RWPE2 (cell line): ENCODE measurements at places on chromosomes 4 and X.

GRCh38 chr4:112109360-112110058 is 35.7 kb upstream of the FAM241A start:
- no peak for DNase-seq

- no peak for DNase-seq
These were observed 60.9 kb downstream of the GK start for GRCh38 chrX:30714138-30714537.

- no peak for DNase-seq
These were observed 12.8 kb upstream of the IGFBP7 start for GRCh38 chr4:57122959-57123358.

DNA sequence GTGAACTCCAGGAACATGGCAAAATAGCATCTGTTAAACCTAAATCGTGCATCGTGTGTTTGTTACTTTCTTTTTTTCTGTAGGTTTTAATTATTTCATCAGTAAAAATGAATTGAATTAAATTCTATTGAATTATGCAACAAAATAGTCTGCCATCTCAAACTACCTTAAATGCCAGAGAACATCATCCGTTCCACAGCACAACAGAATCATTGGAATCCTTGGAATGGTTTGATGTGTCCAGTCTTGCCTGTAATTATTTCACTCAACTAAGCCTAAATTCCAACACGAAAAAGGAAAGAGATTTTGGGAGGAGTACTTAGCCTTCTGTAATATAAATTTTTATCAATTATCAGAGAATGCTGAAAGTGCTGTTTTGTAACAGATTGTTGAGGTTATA is 17.1 kb upstream of the SLC7A11 start:
- no peak for DNase-seq

DNA sequence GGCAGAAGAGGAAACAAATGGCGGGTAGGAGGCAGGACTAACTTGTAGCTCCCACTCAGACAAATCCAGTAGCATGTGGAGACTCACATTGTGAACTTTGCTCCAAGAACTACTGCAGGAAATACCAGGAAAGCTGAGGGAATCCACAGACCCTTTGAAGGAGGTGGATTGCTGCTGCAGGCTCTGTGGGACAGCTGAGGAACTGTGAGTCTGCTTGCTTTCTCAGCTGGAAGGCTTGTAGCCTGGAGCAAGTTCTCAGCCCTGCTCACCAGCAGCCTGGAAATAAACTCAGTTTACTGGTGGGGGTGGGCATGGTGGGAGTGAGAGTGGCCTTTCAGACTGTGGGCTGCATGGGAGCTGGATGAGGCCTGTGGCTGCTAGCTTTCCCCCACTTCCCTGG is 16.0 kb downstream of the RTL3 start:
- no peak for DNase-seq

DNA sequence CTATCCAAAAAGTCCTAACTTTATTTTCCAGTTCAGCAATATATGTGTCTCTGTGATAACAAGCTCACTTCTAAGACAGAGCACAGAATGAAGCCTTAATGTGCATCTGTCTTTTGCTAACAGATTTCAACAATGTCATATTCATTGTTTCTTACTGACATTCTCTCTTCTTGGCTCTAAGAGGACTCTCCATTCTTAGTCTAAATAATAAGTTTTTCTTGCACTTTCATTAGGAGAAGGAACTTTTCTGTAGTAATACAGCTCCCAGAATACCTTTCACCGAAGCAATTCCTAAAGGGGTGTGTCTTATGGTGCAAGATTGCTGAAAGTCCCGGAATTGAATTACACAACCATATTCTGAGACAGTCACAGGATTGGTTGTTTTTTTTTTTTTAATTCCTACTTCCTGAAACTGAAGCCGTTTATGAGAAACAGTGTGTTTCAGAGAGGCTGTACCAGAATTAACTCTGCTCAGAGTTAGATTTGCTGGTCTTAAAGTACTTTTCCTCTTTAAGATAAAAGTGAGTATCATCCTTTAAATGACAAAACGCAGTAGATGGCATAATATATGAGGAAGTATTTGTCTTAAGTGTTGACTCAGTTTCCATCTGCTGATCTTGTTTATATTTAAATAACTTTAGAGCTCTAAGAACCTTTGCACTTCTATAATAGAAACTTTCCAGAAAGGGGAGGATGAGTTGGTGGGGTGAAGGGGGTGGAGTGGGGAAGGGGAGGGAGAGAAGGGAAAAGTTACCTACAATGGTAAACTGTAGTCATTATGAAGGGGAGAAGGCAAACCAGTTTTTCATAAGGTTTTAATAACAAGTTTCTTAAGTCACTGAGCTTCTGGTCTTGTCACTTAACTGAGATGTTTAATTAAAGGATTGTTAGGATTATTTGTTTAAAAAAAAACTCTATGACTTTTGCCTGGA is at the start of gene ALPK1:
TSS of gene ALPK1 (plus strand) at position 421 of the 932 bp plus-strand sequence.
- no peak for DNase-seq

GRCh38 chr4:164997941-164998340 is 20.5 kb upstream of the TRIM61 start:
- no peak for DNase-seq

- DNase-seq = no peak
These were observed 253.3 kb downstream of the CENPC start for GRCh38 chr4:67292045-67292444.

DNA sequence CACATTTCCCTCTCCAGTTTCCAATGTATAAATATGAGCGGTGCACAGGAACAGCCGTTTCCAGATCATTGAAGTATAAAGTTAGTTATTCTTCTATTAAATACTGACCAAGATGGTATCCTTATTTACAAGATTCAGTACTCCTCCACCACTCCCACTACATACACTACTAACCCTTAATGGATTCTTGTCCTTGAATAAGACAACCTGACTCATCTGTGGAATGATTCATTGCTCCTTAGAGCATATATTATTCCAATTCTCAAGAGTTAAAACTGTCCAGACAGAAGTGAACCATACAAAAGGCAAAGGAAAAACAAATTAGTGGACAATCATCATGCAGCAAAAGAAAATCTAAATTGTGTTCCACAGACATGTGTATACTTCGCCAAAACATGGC is 373.3 kb downstream of the IDS start:
- no peak for DNase-seq

- no peak for DNase-seq
These were observed 19.9 kb downstream of the SH3BP2 start for GRCh38 chr4:2812612-2813354.

DNA sequence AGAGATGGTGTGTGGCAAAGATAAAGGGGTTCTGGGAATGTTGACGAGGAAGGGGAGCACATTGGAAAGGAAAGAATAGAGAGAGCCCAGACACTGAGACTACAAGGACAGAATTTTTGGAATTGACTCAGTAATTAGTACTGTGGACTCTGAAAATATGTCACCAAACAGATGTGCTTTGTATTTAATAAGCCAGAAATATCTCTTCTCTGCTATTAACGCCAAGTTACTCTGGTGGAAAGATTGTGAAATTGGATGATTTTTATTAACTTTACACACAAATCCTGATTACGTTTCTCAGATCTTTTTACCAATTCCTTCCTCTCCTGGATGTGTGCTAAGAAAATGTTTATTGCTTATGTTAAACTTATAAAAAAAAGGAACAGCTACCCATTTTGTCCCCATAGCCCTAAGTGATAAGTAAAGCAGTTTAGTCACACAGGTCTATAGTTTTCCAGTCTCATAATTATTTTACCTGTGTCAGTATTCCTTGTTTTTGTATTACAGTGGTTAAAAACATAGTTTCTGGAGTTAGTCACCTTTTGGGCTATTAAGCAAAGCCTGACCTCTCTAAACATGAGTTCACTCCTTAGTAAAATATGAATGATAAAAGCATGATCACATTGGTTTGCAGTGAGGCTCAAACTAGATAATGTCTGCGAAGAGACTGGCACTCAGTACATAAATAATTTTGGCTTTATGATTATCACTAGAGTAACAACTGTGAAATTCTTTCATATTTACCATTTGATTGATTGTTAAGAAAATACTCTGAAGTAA is 1068.3 kb downstream of the STIM2 start:
- DNase-seq = no peak

DNA sequence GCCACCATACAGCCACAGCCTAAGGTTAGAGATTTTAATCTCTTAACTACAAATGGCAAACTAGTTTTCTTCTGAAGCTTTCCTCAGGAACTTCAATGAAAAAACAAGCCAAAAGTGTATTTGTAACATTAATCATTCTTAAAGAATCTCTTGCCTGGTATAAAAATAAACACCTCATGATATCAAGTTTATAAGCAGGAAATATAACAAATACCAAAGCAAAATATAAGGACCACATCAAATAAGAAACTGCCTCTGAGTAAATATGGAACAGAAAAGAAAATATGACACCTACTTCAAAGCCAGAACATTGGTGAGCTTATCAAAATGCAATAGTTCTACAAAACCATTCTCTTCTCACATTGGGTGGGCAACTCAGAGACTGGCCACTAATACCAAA is 89.9 kb downstream of the GPC4 start:
- DNase-seq = no peak

DNA sequence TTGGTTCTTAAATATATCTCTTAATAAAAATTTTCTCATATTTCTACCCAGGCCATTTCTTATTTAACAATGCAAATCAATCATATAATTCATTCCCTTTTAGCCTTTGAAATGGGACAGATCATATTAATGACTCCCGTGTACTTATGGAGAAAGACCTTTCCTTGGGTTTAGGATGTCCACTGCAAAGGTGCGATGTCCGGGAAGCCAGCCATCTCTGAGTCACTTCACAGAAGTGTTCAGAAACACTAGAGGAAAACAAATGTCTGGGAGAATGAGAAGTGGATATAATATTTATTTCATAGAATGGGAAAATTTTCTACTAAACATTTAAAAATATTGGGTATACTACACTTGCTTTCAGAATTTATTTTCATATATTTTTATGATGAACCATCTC is 15.3 kb downstream of the INTU start:
- no peak for DNase-seq

DNA sequence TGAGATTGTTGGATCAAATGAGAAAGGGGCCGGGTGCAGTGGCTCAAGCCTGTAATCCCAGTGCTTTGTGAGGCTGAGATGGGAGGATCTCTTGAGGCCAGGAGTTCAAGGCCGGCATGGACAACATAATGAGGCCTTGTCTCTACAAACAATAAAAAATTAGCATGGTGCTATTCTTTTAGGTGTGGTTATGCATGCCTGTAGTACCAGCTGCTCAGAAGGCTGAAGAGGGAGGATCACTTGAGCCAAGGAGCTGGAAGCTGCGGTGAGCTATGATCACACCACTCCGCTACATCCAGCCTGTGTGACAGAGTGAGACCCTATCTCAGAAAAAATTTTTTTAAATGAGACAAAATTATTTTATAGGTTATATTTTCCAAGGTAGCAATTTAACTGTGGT is 49.7 kb upstream of the TMEM150C start:
- DNase-seq = no peak

DNA sequence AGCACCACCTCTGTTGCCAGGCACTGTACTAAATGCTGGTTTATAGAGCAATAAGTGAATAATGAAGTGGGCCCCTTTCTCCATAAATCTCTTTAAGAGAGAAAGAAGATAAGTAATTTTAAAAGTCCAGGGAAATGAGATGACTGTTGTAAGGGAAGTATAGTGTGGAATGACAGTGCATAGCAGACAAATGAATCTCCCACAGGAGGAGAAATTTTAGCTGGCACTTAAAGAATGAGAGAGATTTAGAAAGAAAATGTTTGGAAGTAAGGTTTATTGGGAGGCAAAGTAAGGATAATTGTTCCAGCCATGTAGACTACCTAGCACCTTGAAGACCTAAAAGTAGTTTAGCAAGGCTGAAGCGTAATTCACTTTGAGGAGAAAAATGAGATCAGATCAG is 1081.1 kb upstream of the PABPC4L start:
- DNase-seq = no peak

GRCh38 chrX:46961097-46961496 is 48.9 kb downstream of the JADE3 start:
- no peak for DNase-seq

DNA sequence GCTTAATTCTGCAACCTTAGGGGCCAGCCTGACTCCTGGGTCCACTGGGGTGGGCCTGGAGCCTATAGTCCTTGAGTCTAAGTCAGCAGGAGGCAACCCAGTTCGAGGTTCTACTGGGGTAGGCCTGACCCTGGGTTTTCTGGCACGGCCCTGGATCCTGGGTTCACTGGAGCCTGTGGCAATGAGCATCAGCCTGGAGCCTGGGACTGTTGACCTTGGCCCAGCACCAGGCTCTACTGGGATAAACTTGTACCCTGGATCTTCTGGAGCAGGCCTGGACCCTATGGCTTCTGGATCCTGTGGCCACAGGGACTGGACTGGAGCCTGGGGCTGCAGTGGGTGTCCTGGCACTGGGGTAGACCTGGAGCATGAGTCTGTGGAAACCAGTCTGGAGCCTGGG is 874.3 kb upstream of the INTU start:
- DNase-seq = no peak

GRCh38 chr4:24274381-24274941 is 309.9 kb downstream of the DHX15 start:
- DNase-seq = no peak

GRCh38 chrX:1452516-1453394 is at the start of gene ASMTL:
TSS of gene ASMTL (minus strand) at chrX:1452909. CDS start at chrX:1452840, 69 bp downstream.
- DNase-seq = peak; percentile 100

DNA sequence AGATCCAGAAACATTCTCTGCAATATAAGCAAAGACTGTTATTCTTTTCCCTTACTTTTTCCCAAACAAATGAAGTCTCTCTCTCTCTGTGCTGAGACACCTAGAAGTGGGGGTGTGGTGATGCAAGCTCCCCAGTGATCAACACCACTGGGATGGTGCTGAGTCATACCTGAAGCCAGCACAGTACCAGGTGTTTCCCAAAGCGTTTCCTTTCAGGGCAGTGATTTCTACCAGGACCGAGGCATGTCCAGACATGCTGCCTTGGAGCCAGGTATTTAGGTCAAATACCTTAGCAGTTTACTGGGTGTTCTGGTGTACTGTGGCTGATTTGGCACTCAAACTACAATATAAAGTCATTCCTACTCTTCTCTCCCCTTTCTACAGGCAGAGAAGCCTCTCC is 726.5 kb downstream of the FAM133A start:
- peak; percentile 83 for DNase-seq

GRCh38 chr4:52813546-52813945 is 48.6 kb upstream of the RASL11B start:
- no peak for DNase-seq

- DNase-seq = no peak
These were observed 6.6 kb upstream of the MAGEB17 start for GRCh38 chrX:16160729-16161128.
